WTC11 (cell line): ENCODE measurements at places on chromosomes 11 and 22. TPM values are rescaled to one million over a fixed set of nuclear protein-coding genes. Genes with fewer than 3 reads are reported as not detected.

DNA sequence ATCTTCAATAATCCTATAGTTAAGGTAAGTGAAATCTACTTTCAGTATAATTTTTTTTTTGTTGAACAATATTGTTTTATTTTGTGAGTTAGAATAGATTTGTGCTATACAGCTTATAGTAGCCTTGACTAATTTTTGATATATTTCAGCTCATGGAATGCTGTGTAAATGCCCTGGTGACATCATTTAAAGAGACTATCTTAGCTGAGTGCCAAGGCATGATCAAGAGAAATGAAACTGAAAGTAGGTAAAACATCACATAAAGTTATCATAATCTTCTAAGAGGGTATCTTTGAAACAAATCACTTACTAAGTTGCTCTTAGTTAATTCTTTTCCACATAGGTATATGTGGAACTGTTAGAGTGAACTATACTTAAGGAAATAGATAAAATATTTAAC lies 51.4 kb upstream of the ACAT1 start:
- DNase-seq: no peak

DNA sequence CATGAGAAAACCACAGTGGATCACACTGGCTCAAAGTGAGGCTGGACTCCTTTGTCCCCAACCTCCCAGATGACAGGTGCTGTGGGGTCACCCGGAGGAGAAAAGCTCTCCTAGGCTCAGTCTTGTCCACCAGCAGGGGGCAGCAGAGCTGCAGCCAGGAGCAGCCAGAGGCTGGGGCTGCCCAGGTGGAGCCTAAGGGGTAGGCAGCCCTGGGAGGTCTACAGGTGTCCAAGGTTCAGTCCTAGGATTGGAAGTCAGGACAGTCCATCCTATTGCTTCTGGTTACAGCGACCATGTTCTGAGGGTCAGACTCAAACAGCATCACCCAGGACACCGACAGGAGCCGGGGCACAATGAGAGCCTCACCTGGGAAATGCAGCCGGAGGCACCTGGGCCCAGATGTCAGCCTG lies 77.6 kb upstream of the IGLL5 start:
- DNase-seq: peak; percentile 68

- no peak for DNase-seq
Measured at GRCh38 chr11:27118949-27119348, 78.3 kb downstream of the BBOX1 start.

GRCh38 chr11:96267496-96268032 lies 75.4 kb downstream of the MAML2 start:
- no peak for DNase-seq

GRCh38 chr11:73283276-73284000 lies 11.3 kb downstream of the P2RY6 start:
- no peak for DNase-seq

- no peak for DNase-seq
Measured at GRCh38 chr11:27274854-27275395, 88.1 kb downstream of the CCDC34 start.

Gene TEX54
- 0.44 TPM in 1 of 3 replicates, not detected in the others for total RNA-seq

GRCh38 chr22:33865248-33865647 lies 55.0 kb downstream of the LARGE1 start:
- no peak for DNase-seq

DNA sequence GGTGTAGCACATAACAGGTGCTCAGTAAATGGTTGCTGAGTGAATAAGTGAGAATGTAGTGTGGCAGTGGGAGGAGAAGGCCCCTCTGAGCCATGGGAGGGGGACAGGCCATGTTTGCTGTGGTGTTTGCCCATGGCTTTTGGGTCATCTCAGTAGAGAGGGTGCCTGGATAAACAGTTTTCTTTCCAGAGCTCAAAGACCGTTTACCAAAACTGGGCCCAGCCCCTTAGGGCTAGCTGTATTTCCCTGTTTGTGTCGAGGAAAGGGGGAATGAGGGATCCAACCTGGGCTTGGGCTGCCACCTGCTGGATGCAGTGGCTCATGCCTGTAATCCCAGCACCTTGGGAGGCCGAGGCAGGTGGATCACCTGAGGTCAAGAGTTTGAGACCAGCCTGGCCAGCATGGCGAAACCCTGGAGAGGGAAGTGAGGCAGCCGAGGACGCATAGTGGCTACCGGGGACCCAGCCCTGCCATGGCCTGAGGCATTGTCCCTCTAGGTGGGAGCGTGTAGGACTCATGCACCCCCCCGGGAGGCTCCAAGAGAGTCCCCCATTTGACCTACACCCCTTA lies 8.7 kb upstream of the LTO1 start:
- DNase-seq: peak; percentile 75

Gene PHOX2A
- total RNA-seq: 1.3 to 1.6 TPM (median 1.3 TPM) in 3 replicates

- DNase-seq: no peak
Measured at GRCh38 chr11:5238486-5238885, 4.2 kb upstream of the HBD start.

- no peak for DNase-seq
Measured at GRCh38 chr22:49323751-49324415, 503.8 kb downstream of the BRD1 start.

DNA sequence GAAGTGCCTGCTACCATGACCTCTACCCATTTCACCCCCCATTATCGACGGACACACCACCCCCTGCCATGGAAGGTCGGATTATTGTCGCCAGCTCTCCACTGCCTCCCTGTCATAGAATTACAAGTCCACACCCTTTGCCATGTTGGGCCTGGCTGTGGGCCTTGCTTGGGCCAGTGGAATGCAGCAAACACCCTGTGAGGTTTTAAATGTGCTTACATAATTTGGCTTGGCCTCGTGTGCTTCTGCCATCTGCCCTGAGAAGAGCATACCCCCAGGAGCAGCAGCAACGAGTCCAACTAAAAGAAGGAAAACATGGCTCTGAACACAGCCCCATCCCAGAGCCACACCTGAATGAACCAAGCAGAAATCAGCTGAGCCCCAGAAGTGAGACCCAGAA lies 94.1 kb upstream of the PRDM11 start:
- no peak for DNase-seq

DNA sequence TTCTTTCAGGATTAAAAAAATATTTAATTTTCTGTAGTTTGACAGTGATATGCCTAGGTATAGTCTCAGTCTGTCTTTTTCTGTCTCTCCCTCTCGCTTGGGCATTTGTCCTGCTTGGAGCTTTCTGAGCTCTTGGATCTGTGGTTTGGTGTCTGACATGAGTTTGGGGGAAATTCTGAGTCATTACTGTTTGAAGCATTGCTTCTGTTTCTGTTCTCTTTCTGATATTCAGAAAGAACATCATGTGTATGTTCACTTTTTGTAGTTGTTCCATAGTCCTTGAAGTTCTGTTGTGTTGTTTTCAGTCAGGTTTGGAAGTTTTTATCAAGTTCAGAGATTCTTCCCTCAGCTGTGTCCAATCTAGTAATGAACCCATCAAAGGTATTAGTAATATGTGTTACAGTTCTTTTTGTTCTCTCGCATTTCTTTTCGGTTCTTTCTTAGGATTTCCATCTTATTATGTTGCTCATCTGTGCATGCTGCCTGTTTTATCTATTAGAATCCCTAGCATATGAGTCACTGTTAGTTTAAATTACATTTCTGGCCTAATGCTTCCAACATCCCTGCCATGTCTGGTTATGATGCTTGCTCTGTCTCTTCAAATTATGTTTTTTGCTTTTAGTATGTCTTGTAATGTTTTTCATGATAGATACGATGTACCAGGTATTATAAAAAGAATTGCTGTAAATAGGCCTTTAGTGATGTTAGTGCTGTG lies 48.4 kb downstream of the DDX10 start:
- DNase-seq: no peak

GRCh38 chr11:69183613-69184012 lies 27.9 kb downstream of the SMIM38 start:
- no peak for DNase-seq

DNA sequence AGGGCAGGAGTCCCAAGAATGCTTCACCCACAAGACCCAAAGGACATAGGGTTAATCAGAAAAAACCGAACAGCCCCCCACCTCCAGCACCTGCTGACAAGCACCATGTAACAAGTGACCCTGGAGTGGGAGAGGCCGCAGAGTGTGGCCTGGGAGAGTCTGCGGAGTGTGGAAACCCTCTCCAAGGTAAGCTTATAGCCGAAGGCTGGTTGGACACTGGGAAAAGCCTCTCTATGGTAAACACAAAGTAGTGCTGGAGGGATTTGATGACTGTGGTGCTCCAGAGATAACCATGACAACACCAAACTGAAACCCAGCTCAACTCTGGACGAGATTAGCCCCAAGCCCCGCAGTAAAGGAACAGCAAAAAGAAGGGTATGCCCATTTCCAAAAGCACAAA lies 19.2 kb downstream of the ASCL2 start:
- DNase-seq: no peak

DNA sequence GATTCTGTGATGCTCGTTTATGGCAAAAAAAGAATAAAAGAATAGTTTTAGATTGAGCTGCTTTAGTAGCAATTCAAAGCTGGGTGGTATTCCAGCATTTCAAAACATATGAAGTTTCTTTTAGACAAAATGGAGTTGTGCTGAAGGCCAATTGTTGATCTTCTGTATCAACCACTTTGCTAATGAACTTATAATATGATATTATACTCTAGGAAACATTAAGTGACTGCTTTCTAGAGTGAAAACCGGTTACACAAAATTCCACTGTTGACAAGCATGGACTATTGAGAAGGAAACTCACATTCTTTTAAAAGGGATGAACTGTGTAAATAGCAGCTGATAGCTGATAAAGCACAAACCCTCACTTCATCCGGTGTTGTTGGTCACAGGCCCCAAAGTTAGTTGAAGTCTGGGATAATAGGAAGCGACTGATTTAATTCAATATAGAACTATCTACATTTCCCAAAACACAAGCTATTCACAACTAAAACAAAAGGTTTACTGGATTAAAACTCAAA lies 255.1 kb downstream of the CADM1 start:
- no peak for DNase-seq

Gene SUN2
- 17.7 to 30.1 TPM (median 18.6 TPM) in 3 replicates for total RNA-seq

Gene ACTN3
- 18.5 to 20.4 TPM (median 19.2 TPM) in 3 replicates for total RNA-seq

Gene NTM
- total RNA-seq: 11.5 to 16.4 TPM (median 14.5 TPM) in 3 replicates

DNA sequence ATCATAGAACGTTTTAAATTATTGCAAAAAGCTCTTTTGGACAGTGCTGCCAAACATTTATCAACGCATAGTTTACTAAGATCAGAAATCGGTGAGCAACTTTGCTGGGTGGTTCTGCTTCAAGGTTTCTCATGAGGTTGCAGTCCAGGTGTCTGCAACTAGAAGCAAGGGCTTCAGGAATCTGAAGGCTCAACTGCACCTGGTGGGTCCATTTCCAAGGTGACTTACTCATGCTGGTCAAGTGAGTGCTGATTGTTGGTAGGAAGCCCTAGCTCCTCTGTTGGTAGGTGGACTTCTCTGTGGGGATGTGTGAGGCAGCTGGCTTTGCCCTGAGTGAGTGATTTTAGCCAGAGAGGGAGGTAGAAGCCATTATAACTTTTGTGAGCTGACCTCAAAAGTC lies 22.5 kb downstream of the ARHGEF12 start:
- DNase-seq: no peak

Gene ABCC8
- total RNA-seq: 3.9 to 7.3 TPM (median 4.1 TPM) in 3 replicates

GRCh38 chr22:31962387-31963125 lies 18.2 kb downstream of the YWHAH start:
- DNase-seq: no peak

GRCh38 chr11:43694477-43694876 lies 13.9 kb downstream of the HSD17B12 start:
- no peak for DNase-seq

DNA sequence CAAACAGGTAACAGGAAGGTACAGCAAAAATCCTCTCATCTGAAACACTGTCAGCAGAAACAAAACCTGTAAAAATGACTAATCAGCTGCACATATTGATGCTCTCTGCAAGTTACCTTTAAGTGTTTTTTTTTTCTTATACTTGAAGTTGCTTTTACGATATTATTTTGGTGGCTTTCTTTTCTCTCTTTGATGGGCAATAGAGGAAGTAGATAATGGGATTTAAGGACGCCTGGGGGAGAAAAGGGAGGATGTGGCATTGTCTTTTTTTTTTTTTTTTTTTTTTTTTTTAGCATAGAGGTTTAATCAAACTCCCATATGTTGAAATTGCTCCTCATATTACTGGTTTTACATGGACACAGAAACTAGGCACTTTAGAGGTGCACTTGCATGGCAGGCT lies 11.4 kb upstream of the ADSL start:
- no peak for DNase-seq

- peak; percentile 74 for DNase-seq
Measured at GRCh38 chr11:70471254-70471653, 72.9 kb downstream of the CTTN start.

DNA sequence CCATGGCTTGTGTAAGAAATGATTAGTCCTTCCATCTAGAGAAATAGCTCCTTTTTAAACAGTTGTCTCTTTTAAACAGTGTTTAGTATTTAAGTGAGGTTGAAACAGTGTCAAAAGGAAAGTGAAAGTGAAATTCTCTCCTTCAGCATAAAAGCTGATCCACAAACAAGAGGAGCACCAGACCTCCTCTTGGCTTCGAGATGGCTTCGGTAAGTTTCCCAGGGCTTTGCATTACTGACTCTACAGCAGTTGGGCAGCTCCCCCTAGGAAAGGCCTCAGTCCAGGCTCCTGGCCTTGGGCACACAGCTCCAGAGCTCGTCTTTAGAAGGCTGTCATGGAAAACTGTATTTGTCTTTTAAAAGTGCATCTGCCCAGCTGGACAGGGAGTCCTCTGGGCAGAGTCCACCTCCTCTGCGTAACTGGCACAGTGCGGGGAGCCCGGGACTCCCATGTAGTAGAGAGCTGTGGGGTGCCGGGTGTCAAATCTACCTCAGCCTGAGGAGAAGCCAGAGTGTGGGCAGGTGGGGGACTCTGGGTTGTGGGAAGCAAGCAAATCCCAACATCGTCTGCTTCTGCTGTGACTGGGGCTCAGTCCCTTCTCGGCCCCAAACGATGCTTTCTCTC lies at the start of gene PLAAT4:
TSS of gene PLAAT4 (plus strand) at position 140 of the 624 bp plus-strand sequence. CDS start at position 201, 61 bp downstream.
- no peak for DNase-seq

Gene ANO5
- 6.3 to 6.9 TPM (median 6.7 TPM) in 3 replicates for total RNA-seq

- DNase-seq: no peak
Measured at GRCh38 chr11:128970598-128971190, 28.0 kb upstream of the TP53AIP1 start.

- DNase-seq: peak; percentile 48
Measured at GRCh38 chr11:127345819-127346459, 345.4 kb upstream of the KIRREL3 start.

- DNase-seq: no peak
Measured at GRCh38 chr22:39432361-39432811, 24.4 kb upstream of the MGAT3 start.

- DNase-seq: no peak
Measured at GRCh38 chr22:20176421-20177085, 25.7 kb upstream of the CCDC188 start.
